ENCODE measurements at places on chromosomes 6 and 20.

- no peak for DNase-seq
Measured at GRCh38 chr6:19478992-19479391, 358.2 kb upstream of the ID4 start.

GRCh38 chr6:104325341-104326172, 534.2 kb downstream of the HACE1 start:
- DNase-seq = no peak

- no peak for DNase-seq
Measured at GRCh38 chr20:20393207-20394120, 25.6 kb downstream of the INSM1 start.

GRCh38 chr6:37980222-37980595, 160.7 kb downstream of the ZFAND3 start:
- no peak for DNase-seq

- no peak for DNase-seq
Measured at GRCh38 chr6:132445201-132445951, 44.1 kb upstream of the MOXD1 start.

DNA sequence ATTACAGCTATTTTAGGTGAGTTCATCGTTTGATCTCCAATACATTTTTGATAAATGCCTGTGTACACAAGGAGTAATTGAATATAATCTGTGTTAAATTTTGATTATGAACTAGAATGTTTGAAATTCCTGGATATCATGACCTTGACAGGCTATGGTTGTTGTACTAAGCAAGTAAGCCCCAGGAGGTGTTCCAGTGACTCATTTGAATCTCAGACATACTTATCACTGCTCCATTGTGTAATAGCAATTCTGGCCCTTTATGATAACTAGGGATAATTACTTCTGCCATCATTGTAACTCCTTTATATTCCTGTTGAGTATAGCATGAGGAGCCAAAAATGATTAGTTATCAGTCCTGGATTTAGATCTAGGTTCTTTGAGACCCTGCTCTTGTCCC, 1424.6 kb upstream of the ADGRB3 start:
- no peak for DNase-seq

DNA sequence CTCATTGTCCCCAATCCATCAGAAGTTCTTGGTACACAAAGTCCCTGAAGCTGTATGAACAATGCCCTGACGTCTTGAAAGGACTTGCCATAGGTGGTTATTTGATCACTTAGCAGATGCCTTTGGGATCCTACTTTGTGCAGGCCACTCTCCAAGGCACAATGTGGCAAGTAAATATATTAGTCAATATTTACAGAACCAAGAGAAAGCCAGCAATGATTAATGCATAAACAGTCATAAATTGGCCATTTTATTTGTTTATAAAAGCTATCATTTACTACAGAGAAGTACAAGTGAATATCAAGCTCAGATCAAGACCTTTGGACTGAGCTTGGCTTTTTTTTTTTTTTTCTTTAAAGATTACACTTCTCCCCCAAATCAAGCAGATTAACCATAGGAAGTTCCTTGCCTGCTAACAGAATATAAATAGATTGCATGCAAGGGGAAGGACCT, 161.8 kb downstream of the MTHFD1L start:
- DNase-seq = no peak

DNA sequence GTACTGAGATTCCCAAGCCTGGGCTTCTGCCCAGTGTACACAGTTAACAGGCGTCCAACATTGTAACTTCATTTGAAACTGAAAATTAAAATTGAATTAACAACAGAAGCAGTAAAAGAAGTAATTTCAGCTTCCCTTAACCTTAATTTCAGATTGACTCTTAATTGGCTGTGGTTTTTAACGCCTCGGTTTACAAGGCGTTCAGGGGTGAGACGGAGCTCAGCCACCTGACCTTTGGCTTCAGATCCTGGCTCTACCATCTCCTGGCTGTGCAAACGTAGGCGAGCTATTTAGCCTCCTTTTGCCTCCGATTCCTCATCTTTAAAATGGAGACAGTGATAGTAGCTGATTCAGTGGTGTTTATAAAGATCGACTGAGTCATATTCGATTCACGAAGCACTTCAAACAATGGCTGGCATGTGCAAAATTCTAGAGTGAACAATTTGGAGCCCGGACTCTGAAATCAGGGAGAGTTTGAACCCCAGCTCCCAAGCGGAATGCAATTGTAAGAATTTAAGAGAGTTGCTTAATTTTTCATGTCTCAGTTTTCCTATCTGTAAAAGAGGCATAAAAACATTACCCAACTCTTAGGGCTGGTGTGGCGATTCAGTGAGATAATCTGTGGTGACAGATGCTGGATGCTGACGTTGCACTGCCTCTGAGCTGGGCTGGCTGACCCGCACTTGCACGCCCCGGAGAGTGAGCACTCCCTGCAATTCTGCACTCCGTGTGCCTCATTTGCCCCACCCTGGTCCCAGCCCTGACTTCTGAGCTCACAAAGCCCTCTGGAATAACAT, 23.5 kb upstream of the OCSTAMP start:
- no peak for DNase-seq

DNA sequence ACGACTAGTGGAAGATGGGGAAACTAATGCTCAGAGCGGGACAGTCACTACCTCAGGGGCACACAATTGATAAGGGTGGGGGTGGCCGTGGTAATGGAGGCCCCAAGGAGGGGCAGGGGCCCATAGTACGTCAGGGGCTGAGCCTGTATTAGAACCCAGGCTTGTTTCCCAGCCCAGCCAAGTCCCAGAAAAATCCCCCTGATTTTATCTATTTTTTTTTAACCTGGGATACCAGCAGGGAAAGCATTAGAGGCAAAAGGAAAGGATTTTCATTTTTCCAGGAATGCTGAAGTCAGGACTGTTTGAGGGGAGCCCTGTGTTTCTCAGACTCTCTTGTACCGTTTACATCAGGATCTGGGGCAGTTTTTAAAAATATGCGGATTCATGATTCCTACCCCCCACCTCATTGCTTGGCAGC, 382 bp downstream of the MYH7B start:
- DNase-seq = no peak

DNA sequence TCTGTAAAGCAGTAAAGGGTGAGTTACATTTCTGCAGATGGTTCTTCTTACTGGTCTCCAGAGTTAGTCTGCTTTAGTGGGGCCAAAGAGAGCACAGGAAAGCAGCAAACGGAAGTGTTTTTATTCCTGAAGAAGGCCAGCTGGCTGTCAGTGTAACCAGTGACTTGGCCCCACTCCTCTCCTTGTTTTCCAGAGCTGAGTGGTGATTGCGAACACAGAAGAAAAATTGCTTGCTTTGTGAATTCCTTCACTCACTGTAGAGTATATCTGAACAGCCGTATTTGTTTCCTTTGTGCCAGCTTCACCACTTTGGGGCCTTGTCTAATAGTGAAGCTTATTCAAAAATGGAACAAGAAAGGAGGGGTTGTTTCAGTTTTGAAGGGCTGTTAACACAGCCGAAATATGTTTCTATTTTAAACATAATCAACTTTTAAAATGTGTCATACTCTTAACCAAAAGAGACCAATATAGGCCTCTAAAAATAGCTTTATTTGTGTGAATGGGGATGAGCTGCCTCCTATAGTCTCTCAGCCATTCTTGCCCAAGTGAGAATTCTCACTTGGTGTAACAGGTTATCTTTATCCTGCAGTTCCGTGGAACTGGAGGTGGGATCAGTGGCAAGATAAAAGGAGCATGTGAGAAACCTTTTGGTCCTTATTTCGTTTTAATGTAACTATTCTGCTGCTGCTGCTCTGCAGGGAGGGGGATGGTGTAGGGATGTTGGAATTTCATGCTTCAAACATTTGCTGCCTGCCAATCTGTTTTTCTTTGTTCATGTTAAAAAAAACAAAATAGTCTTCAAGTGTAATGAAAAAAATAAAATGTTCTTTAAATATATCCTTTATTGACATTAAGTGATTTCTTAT, 37.8 kb downstream of the ZC2HC1B start:
- no peak for DNase-seq
